T-helper 1 cell (primary cell): ENCODE measurements at places on chromosomes 2 and 18.

DNA sequence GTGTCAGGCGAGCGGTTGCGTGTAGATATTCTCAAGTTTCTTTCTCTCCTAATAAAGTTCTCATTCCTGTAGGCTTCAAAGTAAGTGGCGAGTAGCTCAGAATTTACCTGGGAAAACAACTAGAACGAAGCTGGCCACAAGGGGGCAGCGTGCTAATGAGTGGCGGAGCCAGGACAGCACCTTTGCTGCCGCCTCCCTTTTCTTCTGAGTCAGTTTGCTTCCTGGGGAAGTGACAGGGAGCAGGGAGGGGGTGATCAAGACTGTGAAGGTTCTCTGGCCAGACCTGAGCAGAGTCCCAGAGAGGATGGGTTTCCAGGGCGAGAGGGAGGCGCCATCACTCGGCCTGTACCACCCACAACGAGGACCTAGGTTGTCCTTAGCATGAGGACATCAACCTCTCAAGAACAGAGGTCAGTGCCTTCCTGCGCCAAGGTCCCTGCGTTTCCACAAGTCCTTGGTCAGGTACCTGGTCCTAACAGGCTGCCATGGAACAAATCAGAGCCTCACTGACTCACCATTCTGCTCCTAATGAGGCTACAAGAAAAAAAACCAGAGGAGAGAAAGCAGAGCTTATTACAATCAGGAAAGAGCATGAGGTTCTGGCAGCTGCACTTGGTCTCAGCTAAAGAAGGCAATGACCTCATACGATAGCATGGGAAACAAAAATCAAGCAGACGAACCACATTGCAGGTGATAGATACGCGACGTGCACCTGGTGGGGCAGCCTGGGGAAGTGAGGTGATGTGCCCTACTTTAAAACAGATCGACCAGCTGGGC is 98.7 kb downstream of the PLB1 start:
- DNase-seq, result peak; percentile 65

- no peak for DNase-seq
Observed at GRCh38 chr2:165182029-165182428, 21.8 kb downstream of the SCN3A start.

DNA sequence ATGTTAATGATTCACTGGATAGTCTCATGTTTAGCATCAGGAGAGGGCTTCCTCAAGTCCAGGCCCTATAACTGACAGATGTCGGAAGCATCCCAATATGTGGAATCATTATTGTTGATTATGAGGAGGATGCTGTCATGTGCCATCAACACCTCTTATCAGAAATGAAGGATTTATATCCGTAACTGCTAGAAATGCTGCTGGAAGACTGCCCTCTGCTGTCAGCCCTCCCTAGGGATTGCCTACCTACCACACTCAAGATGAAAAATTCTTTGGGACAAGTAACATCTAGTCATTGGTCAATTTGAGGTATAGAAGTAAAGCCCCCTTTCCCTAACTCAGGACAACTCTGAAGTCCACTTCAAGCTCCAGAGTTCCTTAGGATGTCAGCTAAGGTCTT is 1166.5 kb upstream of the NXPH2 start:
- DNase-seq, result no peak

DNA sequence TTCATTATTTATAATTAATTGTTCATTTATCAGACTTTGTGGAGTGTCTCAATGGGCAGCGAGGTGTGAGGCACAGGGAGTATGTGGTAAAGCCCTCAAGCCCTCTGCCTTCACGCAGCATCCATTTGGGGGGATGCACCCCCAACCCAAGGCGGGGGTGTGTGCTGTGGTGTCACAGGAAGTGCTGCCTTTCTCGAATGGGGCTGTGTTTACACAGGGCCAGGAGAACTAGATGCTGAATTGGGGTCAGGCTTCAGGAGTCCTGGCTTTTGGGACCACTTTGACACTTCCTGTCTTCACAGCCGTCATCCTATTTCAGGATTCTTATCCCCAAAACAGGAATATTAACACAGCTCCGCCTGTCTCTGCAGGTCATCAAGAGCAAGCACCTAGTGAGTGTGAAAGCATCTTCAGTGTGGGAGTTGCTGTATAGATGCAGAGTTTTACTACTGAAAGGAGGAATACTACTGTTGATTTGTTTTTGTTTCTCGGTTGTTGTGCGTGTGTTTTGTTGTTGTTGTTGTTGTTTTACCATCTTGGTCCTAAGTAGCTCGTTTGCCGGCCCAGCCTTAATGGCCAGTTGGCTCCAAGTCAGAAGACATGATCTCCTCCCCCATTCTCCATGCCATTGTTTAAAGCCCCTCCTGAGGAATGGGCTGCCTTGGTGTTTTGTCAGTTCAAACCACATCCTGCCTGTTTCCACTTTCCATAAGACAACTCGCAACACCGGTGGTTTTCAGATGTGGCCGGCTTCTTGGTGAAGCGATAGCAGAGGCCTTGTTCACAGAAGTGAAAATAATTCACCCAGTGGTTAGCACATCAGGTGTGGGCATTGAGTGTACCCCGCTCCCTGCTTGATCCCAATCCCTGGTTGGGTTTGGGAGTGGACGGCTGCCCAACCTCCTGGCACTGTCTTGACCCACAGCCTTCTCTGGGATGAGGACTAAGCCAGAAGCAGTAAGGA is 221.3 kb downstream of the BCL2 start:
- no peak for DNase-seq
